ENCODE measurements at places on chromosomes 7 and 10. TPM values are rescaled to one million over a fixed set of nuclear protein-coding genes. Genes with fewer than 3 reads are reported as not detected.

Gene CYP3A7
- not detected for total RNA-seq

Gene LIPN
- not detected for total RNA-seq

- DNase-seq: no peak
Observed at GRCh38 chr10:112336556-112337201, 37.2 kb upstream of the ACSL5 start.

- DNase-seq: no peak
Observed at GRCh38 chr10:16927546-16927945, 110.3 kb upstream of the RSU1 start.

GRCh38 chr7:120272701-120273475, at the start of gene KCND2:
TSS of gene KCND2 (plus strand) at chr7:120273175.
- DNase-seq: no peak

DNA sequence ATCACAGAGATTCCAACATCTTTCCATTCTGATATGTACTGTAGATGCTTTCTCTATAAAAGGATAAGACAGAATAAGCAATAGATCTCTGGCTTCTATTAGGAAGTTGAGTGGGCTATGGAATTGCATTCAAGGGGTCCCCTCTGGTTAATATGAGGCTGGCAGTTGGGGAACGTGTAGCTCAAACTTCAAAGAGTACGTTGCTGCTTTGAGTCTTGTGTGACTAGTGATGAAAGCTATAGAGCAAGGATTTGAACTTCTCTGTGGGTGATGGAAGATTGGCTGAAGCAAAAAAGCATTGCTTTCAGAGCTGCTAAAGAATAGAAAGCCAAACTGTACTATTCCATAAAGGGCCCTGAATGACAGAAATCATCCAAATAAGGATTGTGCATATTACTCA, 6.4 kb downstream of the WEE2 start:
- no peak for DNase-seq

DNA sequence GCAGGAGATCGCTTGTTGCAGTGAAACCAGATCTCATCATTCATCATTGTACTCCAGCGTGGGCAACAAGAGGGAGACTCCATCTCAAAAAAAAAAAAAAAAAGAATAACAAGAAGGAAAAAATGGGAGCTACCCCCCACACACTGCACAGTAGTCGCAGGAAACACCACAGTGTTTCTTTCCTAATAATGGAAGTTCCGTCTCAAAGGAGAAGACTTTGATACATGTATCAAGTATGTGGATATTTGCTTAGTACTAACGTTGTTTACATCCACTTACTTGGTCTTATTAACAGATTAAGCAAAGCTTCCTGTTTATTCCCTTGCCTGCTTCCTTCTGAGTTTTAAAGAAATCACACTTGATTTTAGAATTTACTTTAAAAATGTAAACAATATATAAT, 22.2 kb downstream of the YAE1 start:
- no peak for DNase-seq

Gene TMEM229A
- not detected for total RNA-seq

Gene ZNF804B
- not detected for total RNA-seq

- no peak for DNase-seq
Observed at GRCh38 chr7:136359333-136359903, 382.3 kb upstream of the MTPN start.

DNA sequence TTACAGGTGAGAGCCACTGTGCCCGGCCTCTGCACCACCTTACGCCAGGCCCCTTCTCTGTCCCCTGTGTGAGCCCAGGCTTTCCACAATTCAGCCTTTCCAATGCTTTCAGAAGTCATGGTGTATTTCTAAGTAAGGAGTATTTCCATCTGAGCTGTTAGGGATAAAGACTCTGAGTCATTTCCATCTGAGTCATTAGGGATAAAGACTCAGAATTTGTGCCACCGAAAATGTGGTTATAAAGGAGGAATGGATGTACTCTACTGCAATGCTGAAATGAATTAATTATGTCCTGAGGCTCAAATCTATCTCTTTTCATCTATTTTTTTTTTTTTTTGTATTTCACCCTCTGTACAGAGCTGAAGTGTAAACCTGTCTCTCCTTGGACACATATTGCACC, 84.0 kb downstream of the GATA3 start:
- DNase-seq: no peak

DNA sequence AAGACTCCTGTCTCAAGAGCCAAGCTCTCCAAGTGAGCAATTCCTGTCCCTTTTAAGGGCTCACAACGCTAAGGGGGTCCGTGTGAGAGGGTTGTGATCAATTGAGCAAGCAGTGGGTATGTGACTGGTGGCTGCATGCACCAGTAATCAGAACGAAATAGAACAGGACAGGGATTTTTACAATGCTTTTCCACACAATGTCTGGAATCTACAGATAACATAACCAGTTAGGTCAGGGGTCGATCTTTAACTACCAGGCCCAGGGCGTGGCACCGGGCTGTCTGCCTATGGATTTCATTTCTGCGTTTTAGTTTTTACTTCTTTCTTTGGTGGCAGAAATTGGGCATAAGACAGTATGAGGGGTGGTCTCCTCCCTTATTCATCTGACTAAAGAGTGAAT, 54.9 kb upstream of the SP4 start:
- DNase-seq: no peak

- DNase-seq: no peak
Observed at GRCh38 chr7:77830649-77831355, 32.2 kb downstream of the PHTF2 start.

GRCh38 chr7:37320848-37321468, 127.7 kb downstream of the ELMO1 start:
- peak; percentile 28 for DNase-seq

DNA sequence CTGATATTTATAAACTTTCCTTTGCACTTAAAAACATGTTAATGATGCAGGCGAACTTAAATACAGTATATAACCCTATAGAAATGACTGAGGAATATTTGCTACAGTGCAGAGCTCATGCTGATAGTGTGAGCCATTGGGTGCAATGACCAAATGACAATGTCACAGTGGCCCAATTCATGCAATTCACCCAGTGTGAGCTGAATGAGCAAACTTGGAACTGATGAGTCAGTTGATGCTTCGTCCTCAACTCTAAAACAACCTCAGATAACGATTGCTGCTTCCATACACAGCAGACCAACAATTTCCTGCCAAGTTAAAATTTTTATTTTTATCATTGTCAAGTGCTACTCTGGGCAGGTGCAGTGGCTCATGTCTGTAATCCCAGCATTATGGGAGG, 12.1 kb upstream of the ZC3HAV1L start:
- no peak for DNase-seq

DNA sequence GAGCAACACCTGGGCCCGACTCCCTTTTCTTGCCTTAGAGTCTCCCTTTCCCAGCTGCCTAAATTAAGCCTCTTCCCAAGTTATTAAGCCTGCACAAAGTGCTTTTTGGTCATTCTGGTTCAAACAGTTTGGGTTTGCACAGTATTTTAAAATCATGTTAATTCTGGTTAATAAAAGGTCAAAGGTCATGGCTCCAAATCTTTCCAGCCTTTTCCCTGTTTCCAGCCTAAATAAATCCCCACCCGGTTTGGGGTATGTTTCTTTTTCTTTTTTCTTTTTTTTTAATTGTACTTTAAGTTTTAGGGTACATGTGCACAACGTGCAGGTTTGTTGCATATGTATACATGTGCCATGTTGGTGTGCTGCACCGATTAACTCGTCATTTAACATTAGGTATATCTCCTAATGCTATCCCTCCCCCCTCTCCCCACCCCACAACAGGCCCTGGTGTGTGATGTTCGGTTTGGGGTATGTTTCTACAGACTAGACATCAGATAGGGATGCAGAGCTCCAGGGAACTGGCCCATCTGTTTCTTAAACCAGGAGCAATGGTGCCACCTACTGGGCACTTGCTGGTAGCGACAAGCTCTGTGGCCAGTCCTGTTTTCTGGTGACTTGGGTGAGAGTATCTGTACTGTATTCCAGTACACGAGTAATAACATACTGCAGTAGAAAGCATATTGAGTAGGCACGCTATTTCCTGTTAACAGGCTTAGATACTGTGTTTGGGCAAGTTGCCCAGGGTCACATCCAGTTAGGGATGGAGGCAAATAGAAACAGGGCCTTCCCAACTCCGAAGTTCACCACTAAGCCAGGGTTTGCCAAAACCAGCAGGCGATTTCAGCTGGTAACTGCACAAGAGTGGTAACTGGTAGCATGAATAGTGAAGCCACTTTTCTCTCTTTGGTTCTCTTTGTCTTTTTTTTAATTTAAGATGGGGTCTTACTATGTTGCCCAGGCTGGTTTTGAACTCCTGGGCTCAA, 60.6 kb upstream of the TRIM8 start:
- DNase-seq: peak; percentile 86

GRCh38 chr10:77006836-77007511, 630.6 kb downstream of the KCNMA1 start:
- no peak for DNase-seq

- DNase-seq: no peak
Observed at GRCh38 chr10:74882831-74883230, 56.4 kb downstream of the KAT6B start.

GRCh38 chr7:55164527-55164926, 145.7 kb downstream of the EGFR start:
- no peak for DNase-seq

DNA sequence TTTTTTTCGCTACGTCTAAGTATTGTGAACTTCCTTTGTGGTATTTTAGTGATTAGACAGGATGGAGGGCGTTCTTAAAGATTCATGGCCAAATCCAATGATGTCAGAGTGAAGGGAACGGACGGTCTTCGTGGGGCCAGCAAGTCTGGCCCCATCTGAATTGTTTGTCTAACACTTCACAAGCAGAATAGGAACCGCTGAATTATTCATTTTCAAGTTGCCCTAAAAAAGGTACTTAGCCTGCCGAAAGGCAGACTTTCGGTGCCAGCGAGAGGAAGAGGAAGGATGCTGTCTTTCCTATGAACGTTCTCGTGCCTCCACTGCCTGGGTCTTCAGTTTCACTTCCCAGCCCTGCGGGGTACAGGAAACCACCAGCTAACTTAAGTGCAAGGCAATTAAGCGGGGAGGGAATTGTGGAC, 145.7 kb upstream of the SH2B2 start:
- DNase-seq: no peak

- no peak for DNase-seq
Observed at GRCh38 chr7:151868396-151869108, 8.4 kb downstream of the PRKAG2 start.

Gene RADIL
- 13.1 TPM for total RNA-seq

Gene PKD2L1
- not detected for total RNA-seq

DNA sequence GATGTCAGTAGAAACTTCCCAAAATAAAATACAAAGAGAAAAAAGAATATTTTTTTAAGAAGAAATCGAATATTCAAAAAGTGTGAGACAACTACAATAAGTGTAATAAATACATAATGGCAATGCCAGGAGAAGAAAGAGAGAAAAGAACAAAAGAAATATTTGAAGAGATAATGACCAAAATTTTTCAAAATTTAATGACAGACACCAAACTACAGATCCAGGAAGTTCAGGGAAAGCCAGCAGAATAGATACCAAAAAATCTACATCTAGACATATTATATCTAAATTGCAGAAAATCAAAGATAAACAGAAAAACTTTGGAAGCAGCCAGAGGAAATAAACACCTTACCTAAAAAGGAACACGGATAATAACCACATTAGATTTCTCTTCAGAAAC, 66.8 kb upstream of the CDK1 start:
- no peak for DNase-seq

GRCh38 chr7:379456-380138, 89.6 kb downstream of the FOXL3 start:
- no peak for DNase-seq

- peak; percentile 65 for DNase-seq
Observed at GRCh38 chr7:100825751-100826513, 1.4 kb downstream of the EPHB4 start.

Gene PCDH15
- total RNA-seq: 0.32 TPM

DNA sequence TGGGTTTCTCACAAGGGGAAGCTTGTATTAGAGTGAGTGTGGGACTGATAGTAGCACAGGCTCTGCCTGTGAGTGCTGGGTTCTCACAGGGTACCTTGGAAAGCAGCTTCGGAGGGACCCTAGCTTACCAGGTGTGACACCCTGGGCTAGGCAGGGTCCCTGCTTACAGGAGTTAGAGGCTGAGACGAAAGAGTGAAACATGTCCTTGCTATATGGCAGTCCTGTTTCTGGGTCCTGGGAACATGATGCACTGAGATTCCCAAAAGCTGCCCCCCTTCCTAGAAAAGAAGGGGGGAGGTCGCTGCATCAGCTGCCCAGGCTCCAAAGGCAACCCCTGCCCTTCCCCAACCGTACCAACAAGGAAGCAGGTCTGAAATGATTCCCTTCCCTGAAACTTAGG, 6.3 kb upstream of the ARHGAP22 start:
- DNase-seq: no peak

- no peak for DNase-seq
Observed at GRCh38 chr10:12308736-12309375, 40.5 kb upstream of the CAMK1D start.

DNA sequence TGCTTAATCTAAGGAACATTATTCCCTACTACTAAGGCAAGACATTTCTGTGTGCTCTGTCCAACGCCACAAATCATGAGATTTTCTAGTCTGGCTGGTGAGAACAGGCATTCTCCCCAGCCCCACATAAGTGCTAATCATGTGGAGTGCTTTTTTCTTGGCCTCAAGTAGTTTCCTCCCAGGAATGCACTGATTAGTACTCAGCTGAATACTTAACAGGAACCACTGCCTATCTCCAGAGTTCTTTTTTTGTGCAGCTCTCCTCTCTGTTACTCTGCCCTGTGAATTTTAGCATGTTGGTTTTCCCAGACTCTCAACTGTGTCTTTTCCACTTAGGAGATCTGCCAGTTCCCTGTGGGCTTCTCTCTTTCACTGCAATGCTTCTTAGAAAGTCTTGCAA, 1098.5 kb upstream of the LRRTM3 start:
- no peak for DNase-seq

Gene SP8
- total RNA-seq: 0.06 TPM

DNA sequence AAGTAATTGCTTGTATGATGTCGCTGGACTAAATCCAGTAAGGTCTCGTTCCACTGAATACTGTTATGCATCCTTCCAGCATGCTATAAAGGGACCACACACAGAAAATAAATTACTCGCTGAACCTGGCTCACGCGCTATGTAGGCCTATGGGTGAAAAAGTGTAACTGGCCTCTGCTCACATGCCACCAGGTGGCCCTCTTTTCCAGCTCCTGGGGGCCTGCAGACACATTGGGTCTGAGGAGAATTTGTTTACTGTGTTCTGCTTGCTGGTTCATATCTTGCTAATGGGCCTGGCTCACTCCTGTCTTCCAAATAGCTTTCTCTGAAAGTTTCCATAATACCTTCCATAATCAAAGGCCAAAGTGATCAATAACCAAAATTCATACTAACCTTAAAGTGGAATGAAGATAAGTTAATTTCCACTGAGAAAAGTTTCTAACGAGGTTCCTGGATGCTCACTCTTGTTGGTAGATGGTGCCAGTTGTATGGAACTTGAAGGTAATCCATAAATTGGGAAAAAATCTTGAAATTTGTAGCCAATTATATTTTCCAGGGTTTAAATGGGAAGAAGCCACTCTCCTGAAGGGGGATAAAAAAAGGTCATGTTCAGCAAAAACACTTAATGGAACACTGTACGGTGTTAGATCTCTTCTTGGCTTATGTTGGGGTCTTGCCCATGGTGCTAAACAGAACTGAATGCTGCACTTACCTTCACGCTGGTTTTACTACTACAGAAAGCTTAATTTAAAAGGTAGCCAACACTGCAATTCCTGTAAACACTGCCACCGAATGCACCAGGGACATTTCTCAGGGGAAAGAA, 27.0 kb upstream of the ZPBP start:
- no peak for DNase-seq

GRCh38 chr7:79461660-79462059, 8.2 kb upstream of the MAGI2 start:
- peak; percentile 48 for DNase-seq
